Muscle of leg (tissue), 16 donors: ENCODE measurements at places on chromosomes 6 and 20. TPM values are rescaled to one million over a fixed set of nuclear protein-coding genes. Genes with fewer than 3 reads are reported as not detected.

DNA sequence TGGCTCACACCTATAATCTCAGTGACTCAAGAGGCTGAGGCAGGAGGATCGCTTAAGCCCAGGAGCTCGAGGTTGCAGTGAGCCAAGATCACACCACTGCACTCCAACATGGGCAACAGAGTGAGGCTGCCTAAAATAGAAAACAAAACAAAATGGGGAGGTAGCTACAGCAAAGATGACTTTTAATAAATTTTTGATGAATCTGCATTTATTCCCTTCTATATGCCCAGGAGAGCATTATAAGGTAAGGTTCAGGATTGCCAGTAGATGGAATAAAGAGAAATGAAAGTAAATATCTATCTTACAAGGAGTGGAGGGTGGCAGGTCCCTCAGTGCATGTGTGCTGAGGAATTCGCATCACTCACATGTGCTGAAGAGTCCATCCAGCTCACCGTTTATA lies 24.2 kb downstream of the UNC5CL start:
- no peak for DNase-seq

DNA sequence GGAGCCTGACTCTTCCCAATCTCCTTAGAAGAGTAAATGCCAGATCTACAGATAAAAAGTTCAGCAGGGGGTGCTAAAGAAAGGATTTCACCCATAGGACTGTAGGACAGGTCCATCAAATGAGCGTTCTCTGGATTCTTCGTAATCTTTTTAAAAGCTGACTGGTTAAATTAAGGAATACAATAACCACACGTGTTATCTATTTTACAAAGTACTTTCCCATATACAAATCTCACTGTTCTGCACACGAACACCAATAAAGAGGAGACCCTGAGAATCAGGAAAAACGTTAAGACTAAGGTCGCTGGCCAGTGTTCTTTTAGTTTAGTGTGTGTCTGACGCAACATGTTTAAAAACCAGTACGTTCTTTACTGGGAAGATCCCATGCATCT lies 542 bp downstream of the TUBE1 start:
- peak; percentile 85 for DNase-seq

DNA sequence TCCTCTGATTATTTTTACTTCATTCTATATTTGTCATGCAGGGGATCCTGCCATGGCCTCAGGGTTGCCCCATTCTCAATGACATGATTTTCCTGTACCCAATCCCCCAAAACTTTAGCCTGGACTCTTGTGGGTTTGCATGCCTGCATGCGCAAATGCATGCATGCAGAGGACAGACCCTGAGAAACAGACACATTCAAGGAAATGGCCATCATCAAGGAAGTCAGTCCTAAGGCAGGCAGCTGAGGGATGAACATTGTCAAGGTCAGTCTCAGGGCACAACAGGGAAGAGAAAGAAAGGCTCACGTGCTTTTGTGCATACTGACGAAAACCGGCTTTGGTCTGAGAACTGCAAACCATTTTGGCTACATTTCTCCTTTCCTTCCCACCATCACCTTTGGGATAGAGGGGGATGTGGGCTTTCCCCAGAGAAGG lies 13.1 kb downstream of the NEDD9 start:
- peak; percentile 50 for DNase-seq

GRCh38 chr6:20572940-20573339 lies 38.7 kb downstream of the CDKAL1 start:
- peak; percentile 25 for DNase-seq

DNA sequence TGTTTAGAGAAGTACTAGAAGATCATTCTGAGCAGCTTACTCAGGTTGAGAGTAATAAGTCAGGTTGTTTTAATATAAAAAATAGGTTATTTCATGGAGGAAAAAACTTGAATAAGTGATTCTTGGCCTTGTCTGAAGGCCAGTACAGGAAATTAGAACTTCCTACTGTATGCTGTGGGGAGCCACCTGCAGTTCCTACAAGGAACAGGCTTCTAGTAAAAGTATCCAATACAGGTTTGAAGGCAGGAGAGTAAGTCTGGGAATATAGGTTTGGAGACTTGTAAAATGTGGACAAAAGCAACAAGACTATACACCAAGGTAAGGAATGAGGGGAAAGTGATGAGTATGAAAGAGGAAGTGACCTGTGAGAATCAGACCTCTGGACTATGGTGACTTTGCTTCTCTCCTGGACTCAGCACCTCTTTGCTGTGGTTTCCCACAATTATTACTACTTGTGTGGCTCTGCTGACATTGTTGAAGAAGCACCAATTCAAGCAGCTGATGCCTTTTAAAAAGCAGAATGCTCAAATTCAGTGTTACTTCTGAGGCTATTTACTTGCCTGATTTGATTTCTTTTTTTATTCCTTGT lies 278.6 kb downstream of the TBC1D7 start:
- peak; percentile 18 for DNase-seq

- DNase-seq, result no peak
Measured at GRCh38 chr20:57270204-57270984, 4.0 kb upstream of the BMP7 start.

- no peak for DNase-seq
Measured at GRCh38 chr6:113411011-113411410, 446.1 kb upstream of the MARCKS start.

GRCh38 chr6:156807795-156808194 lies 30.6 kb downstream of the ARID1B start:
- peak; percentile 32 for DNase-seq

DNA sequence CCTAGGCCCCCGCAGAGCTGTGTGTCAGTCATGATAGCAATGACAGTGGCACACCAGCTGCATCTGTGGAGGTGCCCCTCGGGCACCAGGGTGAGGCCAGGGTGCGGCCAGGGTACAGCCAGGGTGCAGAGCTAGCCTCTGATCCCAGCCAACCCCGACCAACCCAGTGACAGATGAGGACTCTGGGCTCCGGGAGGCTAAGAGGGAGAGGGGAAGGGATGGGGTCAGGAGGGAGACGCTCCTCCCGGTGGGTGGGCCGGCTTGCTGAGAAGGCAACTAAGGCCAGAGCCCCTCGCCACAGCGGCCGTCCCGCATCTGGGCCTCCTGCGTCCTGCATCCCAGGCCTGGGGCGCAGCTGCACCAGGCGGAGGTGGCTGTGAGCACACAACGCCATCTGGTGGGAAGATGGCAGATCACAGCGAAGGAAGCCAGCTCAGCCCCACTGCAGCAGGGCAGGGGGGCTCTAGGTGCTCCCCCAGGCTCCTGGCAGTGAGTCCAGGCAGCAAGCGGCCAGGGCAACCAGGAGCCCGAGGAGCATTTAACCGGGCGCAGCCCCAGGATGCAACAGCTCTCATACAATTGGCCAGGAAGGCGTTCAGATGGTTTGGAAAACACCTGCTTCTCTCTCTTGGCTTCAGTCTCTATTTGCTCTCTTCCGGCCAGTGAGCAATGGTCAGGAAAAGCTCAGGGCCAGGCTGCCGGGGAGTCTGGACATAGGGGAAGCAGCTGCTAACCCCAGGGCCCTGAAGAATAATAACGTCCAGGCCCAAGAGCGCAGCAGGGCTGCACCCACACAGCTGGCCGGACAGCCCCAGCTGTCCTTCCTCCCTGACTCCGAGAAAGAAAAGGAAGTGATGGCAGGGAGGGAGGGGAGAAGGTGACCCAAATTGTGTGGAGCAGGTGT lies 169.4 kb downstream of the TAF4 start:
- peak; percentile 81 for DNase-seq

GRCh38 chr6:51926125-51926524 lies 161.3 kb downstream of the PKHD1 start:
- no peak for DNase-seq

GRCh38 chr20:3749689-3750531 lies 17.4 kb downstream of the HSPA12B start:
- no peak for DNase-seq

GRCh38 chr20:47973519-47974233 lies 188.4 kb upstream of the SULF2 start:
- no peak for DNase-seq

DNA sequence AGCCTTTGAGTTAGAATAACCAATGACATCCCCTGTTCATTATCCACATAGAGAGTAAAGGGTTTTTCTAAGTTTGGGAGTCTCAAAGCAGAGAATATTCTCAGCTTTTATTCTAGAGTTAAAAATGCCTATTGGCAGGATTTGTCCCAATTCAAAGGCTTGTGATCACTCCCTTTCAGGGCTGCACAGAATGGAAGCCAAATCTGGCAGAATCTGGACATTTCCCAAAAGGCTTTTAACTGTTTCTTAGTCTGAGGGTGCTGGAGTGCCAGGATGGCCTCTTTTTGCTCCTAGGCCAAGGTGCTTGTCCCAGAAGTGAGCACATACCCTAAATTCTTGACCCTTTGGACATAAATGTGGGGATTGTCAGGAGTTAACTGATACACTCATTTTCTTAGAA lies 556.6 kb downstream of the DOK5 start:
- DNase-seq, result no peak

DNA sequence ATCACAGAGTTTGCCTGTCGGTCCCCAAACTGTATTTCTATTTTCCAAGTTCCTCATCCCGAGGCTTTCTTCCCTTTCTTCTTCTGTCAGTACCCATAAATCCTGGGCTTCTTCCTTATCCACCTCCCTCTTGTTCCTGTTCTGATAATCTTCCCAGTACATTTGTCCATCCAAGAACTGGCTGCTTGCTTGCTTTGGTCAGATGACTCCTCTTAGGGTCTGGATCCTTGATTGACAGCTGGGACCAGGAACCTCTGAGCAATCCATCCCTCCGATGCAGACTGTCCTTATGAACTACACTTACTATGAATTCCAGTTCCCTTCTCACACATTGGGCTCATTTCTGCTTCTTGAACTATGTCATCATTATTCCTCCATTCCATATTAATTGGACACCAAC lies 275.3 kb upstream of the CITED2 start:
- DNase-seq, result no peak

GRCh38 chr6:143536461-143536865 lies 24.9 kb upstream of the FUCA2 start:
- DNase-seq, result peak; percentile 54

DNA sequence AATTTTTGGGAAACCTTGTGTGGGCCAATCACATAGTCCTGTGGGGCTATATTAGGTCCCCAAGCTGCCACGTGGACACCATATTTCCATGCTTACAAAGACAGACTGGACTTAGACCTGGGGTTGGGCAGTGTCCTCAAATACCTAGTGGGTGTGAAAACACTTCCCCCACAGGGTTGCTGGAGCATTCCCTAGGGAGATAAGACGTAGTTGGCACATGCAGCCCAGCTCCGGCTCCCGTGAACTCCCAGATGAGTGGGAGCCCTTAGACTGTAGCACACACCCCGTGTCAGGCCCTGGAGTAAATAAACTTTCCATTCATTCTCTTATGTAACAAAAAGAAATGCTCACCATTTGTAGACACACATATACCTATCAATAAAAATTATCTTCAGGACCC lies 14.2 kb downstream of the KCNG1 start:
- DNase-seq, result no peak

DNA sequence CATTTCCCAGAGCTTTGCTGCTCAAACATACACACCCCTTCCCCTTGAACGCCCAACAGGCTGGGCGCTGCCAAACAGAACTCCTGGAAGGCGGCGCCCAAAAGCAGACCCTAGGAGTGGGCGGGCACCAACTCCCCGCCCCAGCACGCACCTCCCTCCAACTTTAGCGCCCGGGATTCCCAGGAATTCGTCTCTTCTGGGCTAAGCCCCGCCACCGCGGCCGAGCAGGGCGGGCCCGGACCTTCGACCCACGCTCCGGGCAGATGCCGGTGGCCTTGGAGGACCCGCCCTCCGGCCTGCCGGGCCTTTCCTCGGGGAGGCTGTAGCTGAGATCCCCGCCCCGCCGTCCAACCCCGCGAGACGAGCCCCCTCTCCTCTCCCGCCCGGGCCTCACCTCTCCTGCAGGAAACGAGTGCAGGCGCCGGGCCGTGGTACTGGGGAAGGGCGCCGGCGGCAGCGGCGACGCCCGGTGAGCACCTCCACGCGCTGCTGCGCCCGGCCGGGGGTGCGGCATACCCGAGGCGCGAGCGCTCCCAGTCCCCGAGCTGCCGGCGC lies 659 bp downstream of the MCUR1 start:
- peak; percentile 86 for DNase-seq

GRCh38 chr6:43269273-43270007 lies 26.2 kb downstream of the TTBK1 start:
- no peak for DNase-seq

DNA sequence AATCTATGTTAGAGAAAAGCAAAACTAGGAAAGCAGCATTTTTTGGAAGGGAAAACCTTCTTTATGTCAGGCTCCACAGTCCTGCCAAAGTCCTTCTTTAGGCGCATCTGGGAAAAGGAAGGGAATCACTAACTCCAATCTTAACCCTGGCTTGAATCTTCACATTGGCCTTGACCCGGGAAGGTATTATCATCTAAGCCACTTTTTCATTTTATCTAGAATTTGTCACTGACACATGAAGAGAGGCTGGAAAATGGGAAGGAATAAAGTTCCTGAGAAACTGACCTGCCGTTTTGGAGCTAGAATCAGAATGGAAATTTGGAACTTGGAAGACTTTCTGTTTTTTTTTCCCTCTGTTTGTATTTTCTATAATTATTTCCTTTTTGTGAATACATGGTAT lies 53.4 kb upstream of the UTRN start:
- DNase-seq, result peak; percentile 70

- no peak for DNase-seq
Measured at GRCh38 chr6:40695750-40696415, 108.7 kb upstream of the LRFN2 start.

DNA sequence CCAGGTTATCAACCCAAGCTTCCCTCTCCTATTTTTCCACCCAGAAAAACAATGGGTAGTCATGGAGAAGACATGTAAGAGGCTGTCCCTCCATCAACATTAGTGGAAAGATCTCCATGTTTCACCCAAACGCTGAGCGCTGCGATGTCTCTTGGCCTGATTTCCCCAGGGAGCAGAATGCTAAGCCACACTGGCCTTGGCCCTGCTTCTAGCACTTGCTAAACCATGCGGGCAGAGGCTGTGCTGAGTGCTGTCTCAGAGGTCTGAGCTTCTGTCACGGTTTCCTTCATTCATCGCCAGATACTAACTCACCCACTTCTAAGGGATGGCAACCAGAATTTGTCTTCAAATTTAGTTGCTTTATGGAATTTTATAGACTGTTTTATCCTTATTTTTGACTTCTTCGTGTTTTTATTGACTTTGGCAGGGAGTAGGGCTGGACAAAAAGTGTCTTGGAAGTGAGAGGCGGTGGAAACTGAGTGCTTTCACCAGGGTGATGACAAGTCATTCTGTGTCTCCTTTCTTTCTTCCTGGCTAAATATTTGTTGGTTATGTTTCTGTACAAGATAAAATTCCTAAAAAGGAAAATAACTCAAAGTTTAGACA lies 181.4 kb upstream of the UST start:
- DNase-seq, result no peak

GRCh38 chr6:41757931-41758640 lies 10.9 kb upstream of the PGC start:
- no peak for DNase-seq

DNA sequence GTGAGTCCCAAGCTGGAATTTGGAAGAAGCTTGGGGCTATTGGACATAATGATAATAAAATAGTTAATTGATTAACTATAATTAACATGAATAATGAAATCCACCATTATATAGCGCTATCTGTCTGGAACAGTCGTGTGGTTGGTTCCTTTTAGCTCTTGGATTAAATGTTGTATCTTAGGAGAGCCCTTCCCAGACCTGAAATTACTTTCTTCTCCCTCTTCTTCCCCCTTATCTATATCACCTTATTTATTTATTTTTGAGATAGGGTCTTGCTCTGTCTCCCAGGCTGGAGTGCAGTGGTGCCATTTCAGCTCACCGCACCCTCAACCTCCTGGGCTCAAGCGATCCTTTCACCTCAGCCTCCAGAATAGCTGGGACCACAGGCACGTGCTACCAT lies 64.6 kb downstream of the NCOA3 start:
- DNase-seq, result no peak

The DAAM2 gene
- total RNA-seq, result 25.8 TPM

The ELOVL5 gene
- 21.5 TPM for total RNA-seq

The MMS22L gene
- total RNA-seq, result 9.2 TPM

The CGA gene
- 4.3 TPM for total RNA-seq

The SLC13A3 gene
- 2.7 TPM for total RNA-seq

The ECT2L gene
- total RNA-seq, result 0.09 TPM

The CALHM4 gene
- total RNA-seq, result not detected
